Sigmoid colon (tissue), 7 donors: ENCODE measurements at places on chromosomes 11 and 22. TPM values are rescaled to one million over a fixed set of nuclear protein-coding genes. Genes with fewer than 3 reads are reported as not detected.

GRCh38 chr11:134786636-134787035 is 374.6 kb upstream of the B3GAT1 start:
- no peak for DNase-seq

GRCh38 chr11:72232260-72233055 is 7.9 kb downstream of the INPPL1 start:
- peak; percentile 58 for DNase-seq

DNA sequence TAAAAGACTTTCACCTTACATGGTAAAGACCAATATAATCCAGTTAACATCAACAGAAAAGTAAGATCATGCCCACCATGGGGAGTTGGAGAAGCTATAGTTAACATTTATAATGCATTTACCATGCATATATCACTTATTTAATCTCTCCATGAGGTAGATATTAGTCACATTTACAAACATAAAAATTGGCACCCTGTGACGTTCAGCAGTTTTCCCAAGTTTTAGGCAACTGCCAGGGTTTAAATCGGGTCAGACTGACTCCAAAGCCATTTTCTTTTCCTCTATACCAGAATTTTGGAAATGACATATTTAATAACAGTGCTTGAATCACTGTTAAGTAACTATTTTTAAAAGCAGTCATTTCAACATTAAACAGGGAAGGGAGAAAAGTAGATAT is 266.3 kb downstream of the DDX10 start:
- DNase-seq = no peak

DNA sequence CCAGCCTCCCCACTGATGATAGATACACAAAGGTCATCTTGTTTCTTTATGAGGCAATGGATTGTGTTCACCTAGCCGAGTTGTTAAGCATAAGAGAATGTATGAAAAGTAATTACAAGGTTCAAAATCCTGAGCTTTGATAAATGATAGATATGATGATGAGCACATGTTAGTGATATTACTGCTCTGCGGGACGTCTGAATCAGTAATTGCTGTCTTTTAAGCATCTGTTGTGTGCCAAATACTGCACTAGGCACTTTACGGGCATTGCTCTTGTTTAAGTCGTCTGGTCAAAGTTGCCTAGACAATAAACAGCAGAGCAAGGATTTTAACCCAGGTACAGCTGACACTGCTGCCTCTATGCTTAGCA is 559 bp upstream of the RNF141 start:
- DNase-seq = no peak

GRCh38 chr11:56698795-56699194 is at the start of gene OR9G1:
TSS of gene OR9G1 (plus strand) at chr11:56699095. CDS start at chr11:56700388, 1,293 bp downstream.
- DNase-seq = no peak

DNA sequence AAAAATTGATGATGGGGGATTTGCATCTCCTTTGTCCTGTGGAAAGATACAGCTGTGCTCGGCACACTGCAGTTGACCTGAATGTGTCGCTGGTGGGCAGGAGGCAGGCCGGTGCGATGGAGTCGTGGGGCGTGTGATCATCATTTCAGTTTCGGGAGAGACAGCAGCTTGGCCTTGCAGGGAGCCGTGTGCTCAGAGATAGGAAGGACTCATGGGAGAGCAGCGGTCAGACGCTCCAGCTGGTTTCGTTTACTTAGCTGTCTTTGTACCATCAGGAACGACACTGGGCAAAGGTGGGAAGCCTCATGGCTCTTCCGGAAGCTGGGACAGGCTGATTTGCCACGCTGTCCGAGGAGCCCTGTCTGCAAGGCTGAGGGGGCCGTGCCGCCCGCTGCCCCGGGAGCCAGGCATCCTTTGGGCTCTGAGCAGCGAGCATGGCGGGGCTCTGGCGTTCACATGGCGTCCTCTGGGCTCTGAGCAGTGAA is 32.7 kb downstream of the GRAMD4 start:
- no peak for DNase-seq

DNA sequence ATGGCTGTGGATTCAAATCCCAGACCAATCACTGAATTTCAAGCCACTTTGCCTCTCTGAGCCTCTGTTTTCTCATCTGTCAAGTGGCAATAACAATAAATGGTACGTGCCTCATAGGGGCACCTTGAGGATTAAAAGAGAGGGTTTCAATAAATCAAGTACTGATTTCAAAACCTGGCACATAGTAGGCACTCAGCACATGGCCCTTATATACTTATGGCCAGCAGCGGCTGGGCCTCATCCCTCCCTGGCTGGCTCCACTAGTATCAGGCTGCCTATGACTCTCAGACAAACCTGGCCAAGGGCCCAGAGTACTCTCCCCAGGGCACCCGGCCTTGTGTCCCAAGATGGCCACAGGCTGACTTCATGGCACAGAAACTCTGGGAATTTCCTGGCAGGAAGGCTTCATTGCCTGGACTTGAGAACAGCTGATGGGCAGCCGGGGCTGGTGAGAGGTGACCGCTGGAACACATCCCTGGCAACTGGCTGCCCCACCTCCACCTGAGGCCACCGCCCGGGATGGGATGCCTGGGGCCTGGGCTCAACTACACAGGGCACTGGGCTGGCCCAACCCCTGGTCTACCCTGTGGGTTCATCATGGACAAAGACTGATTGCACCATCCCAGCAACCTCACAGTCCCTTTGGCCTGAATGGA is 3.4 kb downstream of the FADS3 start:
- peak; percentile 91 for DNase-seq

GRCh38 chr11:108496643-108497256 is 1.4 kb downstream of the POGLUT3 start:
- DNase-seq = no peak

MMP11 gene
- 7.5 TPM for total RNA-seq

DNA sequence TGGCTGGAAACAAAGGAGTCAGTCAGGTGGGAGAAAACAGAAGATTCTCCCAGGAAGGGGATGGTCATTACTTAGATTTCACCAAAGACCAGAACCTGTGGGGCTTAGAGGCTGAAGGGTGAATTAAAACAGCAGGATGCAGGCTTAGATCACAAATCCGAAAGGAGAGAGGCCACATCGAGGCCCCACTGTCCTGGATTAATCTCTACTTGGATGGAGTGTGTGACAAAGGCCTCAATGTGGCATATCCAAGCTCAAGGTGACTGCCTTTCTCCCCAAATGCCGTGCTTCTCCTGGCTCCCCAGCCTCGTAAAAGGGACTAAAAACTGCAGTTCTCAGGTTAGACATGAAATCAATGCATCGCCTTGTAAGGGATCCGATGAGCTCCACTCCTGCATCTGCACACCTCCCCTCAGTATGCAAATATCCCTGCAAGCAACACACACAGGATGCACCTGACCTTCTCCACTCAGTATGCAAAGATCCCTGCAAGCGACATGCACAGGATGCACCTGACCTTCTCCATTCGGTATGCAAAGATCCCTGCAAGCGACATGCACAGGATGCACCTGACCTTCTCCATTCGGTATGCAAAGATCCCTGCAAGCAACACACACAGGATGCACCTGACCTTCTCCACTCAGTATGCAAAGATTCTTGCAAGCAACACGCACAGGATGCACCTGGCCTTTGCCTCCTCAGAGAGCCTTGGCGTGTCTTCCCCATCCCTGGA is 447.4 kb downstream of the BRD1 start:
- DNase-seq = no peak

DNA sequence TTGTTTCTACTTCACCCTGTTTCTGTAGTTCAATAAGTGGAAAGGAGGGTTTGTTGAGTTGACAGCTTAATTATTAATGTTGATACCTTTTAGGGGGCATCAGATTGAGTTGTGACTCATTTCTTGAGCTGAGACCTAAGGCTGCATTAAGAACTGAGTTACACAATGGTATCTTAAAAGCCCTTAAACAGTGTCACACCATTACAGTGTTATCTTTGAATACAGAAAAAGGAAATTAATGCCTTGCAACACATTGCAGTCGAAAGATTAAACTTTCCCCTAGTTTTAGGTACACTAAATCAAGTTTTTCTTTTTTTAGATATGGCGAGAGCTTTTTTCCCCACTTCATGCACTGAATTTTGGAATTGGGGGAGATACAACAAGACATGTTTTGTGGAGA is 16.7 kb downstream of the PAFAH1B2 start:
- DNase-seq = no peak

FCHSD2 gene
- 20.2 TPM for total RNA-seq

- DNase-seq = no peak
Observed at GRCh38 chr11:117520201-117520600, 192.5 kb downstream of the CEP164 start.

GRCh38 chr11:75267171-75267970 is 26.8 kb downstream of the TPBGL start:
- peak; percentile 60 for DNase-seq

GRCh38 chr11:71999362-71999761 is 653 bp downstream of the IL18BP start:
- DNase-seq = peak; percentile 80

OR51B2 gene
- 1.1 TPM for total RNA-seq

PRG2 gene
- total RNA-seq = not detected

GRCh38 chr11:15819679-15820286 is 536.6 kb downstream of the SOX6 start:
- peak; percentile 77 for DNase-seq

DNA sequence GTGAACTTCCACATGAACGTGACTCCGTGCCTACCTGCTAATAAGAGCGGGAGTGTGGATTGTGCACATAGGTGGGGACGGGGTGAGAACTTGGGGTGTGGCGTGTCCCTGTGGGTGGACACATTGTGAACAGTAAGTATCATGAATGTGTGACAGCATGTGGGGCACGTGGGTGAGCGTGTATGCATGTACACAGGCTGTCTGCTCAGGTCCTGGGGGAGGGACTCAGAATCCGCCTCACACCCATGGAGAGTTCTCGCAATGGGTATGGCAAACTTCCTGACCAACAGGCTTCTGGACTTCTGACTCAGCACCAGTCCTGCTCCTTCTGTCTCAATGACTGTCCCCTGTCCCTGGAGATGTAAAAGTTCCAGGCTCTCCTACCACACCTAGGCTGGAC is 222.9 kb downstream of the ST3GAL4 start:
- no peak for DNase-seq

GRCh38 chr11:69274531-69275016 is 19.4 kb upstream of the MYEOV start:
- no peak for DNase-seq

PARVG gene
- total RNA-seq = 9.8 TPM

SLC25A18 gene
- total RNA-seq = 3.9 TPM

DDTL gene
- total RNA-seq = 2.0 TPM

DNA sequence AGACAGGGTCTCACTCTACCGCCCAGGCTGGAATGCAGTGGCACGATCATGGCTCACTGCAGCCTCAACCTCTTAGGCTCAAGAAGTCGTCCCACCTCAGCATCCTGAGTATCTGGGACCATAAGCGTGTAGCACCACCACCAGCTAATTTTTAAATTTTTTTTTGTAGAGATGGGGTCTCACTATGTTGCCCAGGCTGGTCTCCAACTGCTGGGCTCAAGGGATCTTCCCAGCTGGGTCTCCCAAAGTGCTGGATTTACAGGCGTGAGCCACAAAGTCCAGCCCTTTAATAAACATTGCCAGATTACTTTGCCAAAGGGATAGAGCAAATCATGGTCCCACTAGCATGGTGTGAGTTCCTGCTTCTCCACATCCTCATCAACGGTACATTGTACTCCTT is 45.6 kb downstream of the KMT5B start:
- no peak for DNase-seq

DNA sequence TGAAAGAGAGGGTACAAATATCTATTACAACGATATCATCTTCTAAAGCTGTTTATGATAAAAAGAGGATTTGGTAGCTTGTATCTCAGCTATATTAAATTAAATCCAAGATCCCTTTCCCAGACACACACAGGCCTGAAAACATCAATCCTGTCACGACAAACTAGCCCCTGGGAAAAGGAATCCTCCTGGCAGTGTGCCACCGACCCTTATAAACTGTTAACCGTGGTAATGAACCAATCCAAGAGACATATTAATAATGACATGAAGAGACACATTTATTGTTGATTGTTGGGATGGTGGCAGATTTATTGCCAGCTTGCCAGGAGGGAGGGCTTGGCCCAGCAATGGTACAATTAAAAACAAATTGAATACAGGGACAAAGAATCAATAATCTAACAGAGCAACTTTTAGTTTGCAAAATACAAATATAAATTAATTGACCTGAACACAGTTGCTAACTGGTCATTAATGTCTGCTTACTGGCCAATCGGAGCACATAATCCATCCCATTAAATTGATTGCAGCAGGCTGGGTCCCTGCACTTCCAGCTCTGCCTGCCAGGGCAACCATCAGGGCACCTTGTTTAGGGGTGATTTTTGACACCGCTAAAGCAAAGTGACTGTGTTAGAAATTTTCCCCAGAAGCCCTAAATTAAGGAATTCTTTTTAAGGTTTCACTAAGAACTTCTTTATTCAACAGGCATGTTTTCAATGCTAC is 887.6 kb downstream of the OPCML start:
- DNase-seq = no peak

OR56A1 gene
- total RNA-seq = not detected

GRCh38 chr11:45100339-45100738 is 46.1 kb upstream of the PRDM11 start:
- DNase-seq = no peak

TBX10 gene
- not detected for total RNA-seq

GRCh38 chr22:32218470-32218869 is 13.6 kb upstream of the RFPL2 start:
- DNase-seq = no peak

DNA sequence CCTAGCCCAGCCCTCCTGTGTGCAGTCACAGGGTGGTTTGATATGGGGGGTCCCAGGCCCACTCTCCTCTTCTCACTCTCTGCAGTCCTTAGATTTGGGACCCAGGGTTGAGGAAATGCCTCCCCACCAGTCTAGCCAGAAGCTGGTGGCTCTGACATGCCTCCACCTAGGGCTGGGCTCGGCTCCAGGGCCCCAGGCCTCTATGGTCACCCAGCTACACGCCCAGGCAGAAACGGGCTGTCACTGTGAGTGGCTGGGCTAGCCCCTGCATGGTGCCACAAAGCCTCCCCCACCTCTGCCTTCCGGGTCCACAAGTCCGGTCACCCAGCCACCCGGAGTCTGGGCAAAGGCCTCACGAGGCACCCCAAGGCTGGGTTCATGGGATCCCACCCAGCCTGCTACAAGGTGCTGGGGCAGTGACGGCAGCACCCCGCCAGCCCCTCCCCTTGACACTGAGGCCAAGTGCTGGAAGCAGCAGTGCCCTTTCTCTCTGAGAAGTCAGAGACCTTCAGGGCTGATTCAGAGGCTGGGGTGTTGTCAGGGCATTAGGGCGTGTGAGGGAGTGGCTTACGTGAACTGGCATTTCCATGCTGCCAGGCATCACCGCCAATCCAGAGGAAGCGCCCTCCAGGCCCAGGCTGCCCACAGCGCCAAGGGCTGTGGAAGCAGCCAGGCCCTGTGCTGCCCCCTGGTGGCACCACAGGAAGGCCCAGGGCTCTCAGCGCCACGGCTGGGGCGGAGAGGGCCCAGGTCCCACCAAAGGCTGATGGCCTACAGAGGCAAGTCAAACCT is 638 bp upstream of the PITPNM1 start:
- DNase-seq = peak; percentile 93

C22orf15 gene
- not detected for total RNA-seq

OR5T3 gene
- not detected for total RNA-seq

SCGB1A1 gene
- total RNA-seq = not detected

- DNase-seq = no peak
Observed at GRCh38 chr11:78281511-78281910, 92.8 kb downstream of the USP35 start.
